ENCODE measurements at places on chromosomes 2 and 18. TPM values are rescaled to one million over a fixed set of nuclear protein-coding genes. Genes with fewer than 3 reads are reported as not detected.

- DNase-seq = no peak
Observed at GRCh38 chr2:166104773-166105172, 23.0 kb downstream of the SCN1A start.

DNA sequence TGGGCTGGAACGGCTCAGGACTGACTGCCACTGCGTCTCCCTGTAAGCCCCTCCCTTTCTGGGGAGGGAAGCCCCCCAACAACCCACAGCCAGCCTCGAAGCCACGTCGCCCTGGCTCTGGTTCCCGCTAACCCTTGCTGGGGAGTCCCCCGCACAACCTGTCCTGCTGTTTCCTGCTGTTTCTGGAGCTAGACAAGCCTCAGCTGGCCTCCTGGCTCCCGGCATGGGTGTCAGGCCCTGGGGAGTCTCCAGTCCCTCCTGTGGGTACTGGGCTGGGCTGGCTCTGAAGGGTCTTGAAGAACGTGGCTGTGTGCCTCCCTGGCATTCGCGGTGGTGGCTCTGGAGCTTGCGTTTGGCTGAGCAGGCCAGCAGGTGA lies 20.9 kb downstream of the NFATC1 start:
- no peak for DNase-seq

DNA sequence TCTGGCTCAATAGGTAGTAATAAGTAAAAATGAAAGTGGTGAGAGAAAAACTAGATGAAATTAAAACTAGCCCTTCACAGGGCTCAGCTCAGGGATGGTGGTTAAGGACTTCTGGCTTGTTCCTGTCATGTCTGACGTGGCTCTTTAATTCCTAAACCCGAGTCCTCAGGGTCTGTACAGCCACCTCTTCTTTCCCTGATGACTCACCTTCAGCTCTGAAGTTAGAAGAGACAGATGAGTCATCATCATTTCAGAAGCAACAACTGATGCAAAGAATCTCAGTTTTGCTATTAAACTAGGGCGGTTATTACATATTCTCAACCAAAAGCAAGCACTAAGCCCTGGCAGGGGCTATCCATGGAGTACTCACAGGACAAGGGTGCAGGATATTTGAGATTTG lies 24.0 kb upstream of the ITGB6 start:
- no peak for DNase-seq

GRCh38 chr2:5125017-5125730 lies 567.0 kb upstream of the SOX11 start:
- no peak for DNase-seq

- DNase-seq = no peak
Observed at GRCh38 chr2:201260302-201260800, at the start of gene CASP8. Gene CASP8 (plus strand): TSS chr2:201260536. CDS start chr2:201266487, 5,951 bp downstream.

GRCh38 chr2:130847776-130848525 lies 11.2 kb downstream of the ARHGEF4 start:
- no peak for DNase-seq

GRCh38 chr2:2182551-2183071 lies 148.5 kb downstream of the MYT1L start:
- no peak for DNase-seq

- no peak for DNase-seq
Observed at GRCh38 chr2:121360566-121361300, 75.7 kb upstream of the TFCP2L1 start.

GRCh38 chr2:158578703-158579330 lies 122.1 kb downstream of the PKP4 start:
- no peak for DNase-seq

- no peak for DNase-seq
Observed at GRCh38 chr18:2956056-2956455, 56.9 kb downstream of the LPIN2 start.

- no peak for DNase-seq
Observed at GRCh38 chr18:52933356-52933755, 593.4 kb downstream of the DCC start.

GRCh38 chr2:83602753-83603152 lies 856.3 kb downstream of the SUCLG1 start:
- no peak for DNase-seq

DNA sequence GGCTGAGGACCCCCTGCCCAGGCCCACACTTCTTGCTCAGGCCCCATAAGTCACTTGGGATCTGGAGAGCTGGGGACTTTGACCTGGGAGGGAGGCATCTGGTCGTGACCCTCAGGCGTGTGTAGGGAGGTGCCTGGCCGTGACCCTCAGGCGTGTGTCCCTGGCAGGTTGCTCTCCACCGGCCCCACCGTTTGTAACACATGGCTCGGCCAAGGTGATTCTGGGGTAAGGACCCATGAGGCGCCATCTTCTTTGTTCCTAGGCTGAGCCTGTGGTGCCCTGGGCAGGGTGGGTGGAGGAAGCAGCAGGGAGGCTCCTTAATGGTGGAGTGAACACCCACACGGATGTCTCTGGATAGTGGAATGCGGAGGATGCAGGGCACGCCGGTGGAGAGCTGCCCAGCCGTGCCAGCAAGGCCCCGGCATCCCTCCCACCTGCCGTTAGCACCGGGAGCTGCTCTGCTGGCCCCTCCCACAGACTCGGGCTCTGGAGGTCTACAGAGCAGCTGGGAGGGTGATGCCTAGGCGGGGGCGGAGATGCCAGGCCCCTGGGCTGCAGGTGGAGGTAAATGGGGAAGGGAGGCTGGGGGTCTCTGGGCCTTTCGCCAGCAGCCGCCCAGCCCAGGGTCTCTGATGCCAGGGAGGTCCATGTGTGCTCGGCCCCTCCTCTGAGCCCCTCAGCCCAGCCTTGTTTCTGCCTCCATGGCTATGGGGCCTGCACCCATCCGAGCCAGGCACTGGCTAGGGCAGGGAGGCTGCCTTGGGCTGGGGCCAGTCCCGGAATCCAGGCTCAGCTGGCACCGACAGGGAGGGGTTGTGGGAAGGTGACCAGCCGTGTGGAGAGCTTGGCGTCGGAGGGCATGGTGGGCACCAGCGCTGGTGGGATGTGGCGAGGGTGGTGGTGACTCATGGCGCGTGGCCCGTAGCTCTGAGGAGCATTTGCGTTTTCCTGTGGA lies 1.1 kb upstream of the GAL3ST2 start:
- no peak for DNase-seq

DNA sequence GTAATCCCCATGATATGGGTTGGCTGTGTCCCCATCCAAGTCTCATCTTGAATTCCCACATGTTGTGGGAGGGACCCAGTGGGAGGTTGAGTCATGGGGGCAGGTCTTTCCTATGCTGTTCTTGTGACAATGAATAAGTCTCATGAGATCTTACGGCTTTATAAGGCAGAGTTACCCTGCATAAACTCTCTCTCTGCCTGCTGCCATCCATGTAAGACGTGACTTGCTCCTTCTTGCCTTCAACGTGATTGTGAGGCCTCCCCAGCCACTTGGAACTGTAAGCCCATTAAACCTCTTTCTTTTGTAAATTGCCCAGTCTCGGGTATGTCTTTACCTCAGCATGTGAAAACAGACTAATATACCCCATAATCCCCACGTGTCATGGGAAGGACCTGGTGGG lies 61.9 kb upstream of the LDAH start:
- DNase-seq = no peak

DNA sequence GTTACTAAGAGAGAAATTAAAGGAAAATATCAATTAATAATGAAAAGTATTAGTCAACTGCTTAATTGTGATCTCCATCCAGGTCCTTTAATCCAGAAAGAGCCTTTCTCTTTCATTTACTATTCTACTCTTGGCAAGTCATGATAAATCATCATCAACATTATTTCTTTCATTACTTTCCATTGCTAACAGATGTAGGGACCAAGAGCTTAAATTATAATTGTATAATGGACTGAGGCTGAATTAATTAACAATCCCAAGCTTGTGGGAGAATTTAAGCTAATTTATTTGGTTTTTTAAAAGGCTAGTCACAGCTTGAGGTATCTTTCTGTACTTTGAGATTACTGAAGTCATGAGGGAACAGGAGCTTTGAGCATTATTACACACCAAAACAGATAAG lies 223.9 kb downstream of the ERBB4 start:
- no peak for DNase-seq

DNA sequence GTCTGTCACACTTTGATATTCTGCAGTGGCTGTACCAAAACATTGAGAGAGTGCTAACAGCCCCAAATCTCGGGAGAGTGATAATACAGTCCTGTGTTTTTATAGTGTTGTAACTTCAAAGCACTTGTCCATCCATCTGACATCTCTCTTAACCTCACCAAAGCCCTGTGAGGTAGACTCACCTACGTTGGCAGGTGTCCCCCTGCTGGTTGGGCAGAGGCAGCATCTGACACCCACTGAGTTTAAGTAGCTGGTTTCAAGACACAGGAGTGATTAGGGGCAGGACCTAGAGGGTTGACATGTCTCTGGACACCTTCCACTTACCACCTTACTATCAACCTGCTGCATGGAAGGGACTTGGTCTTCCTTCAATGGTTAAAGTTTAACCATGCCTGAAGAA lies 22.9 kb downstream of the COLEC12 start:
- DNase-seq = no peak

- no peak for DNase-seq
Observed at GRCh38 chr18:6672821-6673308, 56.7 kb upstream of the ARHGAP28 start.

- no peak for DNase-seq
Observed at GRCh38 chr2:2127467-2127866, 203.6 kb downstream of the MYT1L start.

- no peak for DNase-seq
Observed at GRCh38 chr2:11073776-11074175, 81.5 kb upstream of the SLC66A3 start.

DNA sequence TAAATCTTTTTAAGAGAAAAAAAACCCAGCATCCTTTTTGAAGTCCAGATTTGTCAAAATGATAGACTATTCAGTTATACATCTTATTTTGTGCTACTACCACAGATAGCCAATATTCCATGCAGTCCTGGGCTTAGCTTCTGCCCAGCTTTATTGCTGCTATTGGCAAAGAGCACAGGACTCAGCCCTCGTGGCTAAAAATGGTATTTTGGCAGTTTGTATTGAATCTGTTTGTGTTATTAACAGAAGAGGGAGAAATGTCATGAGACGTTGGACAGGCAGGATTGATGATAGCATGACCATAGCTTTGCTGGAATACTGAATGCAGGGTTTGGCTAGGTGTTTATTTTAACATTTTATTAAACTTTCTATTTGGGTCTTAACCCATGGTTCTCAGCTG lies 19.4 kb downstream of the ELAC1 start:
- no peak for DNase-seq

GRCh38 chr2:239229545-239230279 lies 171.1 kb downstream of the HDAC4 start:
- no peak for DNase-seq

DNA sequence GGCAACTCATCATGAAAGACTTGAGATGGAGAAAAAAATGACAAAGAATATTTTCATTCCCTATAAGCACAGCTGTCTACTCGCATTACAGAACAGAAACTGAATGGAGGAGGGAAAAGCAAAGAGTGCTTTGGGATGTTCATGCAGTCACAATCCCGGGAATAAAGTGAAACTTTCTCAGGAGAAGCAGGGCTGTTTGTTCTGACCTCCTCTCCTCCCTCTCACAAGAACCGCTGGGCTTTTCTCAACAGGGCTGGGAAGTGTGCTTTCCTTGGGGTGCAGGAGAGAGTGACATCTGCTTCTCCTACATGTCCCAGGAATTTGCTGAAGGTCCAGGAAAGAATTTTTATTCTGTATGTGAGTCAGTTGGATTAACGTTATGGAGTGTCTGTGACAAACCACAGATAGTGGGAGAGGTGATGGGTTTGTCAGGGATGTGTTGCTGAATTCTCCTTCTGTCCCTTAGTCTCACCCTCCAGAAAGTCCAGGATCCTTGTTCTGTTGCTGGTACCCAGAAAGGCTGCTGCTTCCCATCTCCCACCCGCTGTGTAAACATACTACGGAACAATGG lies 125.6 kb downstream of the HRH4 start:
- DNase-seq = no peak

Gene SERPINB12
- not detected for total RNA-seq

Gene ST8SIA3
- total RNA-seq = 0.69 TPM

Gene LDLRAD4
- 52.3 TPM for total RNA-seq

Gene HMSD
- 0.11 TPM for total RNA-seq

Gene ZNF892
- 11.5 TPM for total RNA-seq

Gene PLGLB1
- 8.8 TPM for total RNA-seq

Gene LRP1B
- 13.3 TPM for total RNA-seq

Data from urinary bladder (tissue), 4 donors.